ENCODE measurements at places on chromosomes 1 and 21. TPM values are rescaled to one million over a fixed set of nuclear protein-coding genes. Genes with fewer than 3 reads are reported as not detected.

IL19 gene
- not detected for total RNA-seq

LCE2A gene
- not detected for total RNA-seq

LAD1 gene
- 272 TPM for total RNA-seq

TMEM53 gene
- 21.0 TPM for total RNA-seq

NTMT2 gene
- total RNA-seq: not detected

HHAT gene
- total RNA-seq: 14.4 TPM

COQ8A gene
- 109 TPM for total RNA-seq

C8A gene
- 10.7 TPM for total RNA-seq

SH2D5 gene
- total RNA-seq: 0.23 TPM

FCRL5 gene
- total RNA-seq: 0.14 TPM

ACTL8 gene
- total RNA-seq: not detected

LIPI gene
- total RNA-seq: not detected
